ENCODE measurements at places on chromosomes 5 and 9.

DNA sequence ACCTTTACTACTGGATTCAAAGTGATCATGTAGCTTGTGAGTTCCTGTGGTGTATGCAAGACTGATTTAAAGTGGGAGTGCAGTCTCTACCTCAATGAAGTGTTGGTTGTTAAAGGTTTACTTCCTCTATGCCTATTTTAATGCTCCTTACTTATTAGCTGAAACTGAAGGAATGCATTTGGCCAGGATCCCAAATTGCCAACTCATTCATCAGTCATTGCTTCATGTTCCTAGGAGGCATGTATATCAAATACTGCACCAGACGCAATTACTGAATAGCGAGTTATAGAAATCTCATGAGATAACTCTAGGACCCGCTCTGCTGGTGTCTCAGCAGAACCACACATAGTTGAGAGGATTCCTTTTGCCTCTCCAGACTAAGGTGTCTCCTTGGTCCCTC lies 143.0 kb upstream of the RPS23 start:
- no peak overlapping the region for H3K4me3 ChIP-seq
- no peaks in the 10 kb centered on the region for H3K36me3 ChIP-seq
- H3K4me1 ChIP-seq, result peaks cover 12% of the 10 kb centered on the region
- no peak for DNase-seq
- H3K27ac ChIP-seq, result no peak overlapping the region

GRCh38 chr9:68978066-68978465 lies 35.8 kb downstream of the PRKACG start:
- H3K27ac ChIP-seq, result no peak overlapping the region
- H3K4me3 ChIP-seq, result no peak overlapping the region
- no peaks in the 10 kb centered on the region for H3K27me3 ChIP-seq
- no peak for DNase-seq
- peaks cover 10% of the 10 kb centered on the region for H3K4me1 ChIP-seq

DNA sequence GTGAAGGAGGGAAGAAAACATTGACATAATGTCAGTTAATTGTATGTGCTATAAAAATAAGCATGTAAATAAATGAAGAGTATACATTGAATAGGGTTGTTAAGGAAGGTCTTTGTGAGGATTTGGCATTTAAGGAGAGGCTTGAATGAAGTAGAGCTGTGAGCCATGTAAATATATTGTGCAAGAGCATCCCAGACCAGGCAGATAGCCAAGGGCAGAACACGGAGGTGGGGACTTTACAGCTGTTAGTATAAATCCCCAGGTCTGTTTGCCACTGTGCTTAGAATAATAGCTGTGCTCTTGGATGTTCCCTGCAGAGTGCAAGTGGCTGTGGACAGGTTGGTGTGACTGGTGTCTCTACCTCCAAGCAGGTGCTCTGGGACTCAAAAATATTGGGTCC lies 211.7 kb downstream of the LRRC70 start:
- H3K4me1 ChIP-seq, result no peaks in the 10 kb centered on the region
- no peaks in the 10 kb centered on the region for H3K36me3 ChIP-seq
- H3K27ac ChIP-seq, result no peak overlapping the region
- no peak overlapping the region for H3K4me3 ChIP-seq

- H3K4me3 ChIP-seq, result no peak overlapping the region
- no peaks in the 10 kb centered on the region for H3K27me3 ChIP-seq
- H3K27ac ChIP-seq, result no peak overlapping the region
- H3K36me3 ChIP-seq, result no peaks in the 10 kb centered on the region
- no peaks in the 10 kb centered on the region for H3K4me1 ChIP-seq
These were observed 52.4 kb downstream of the RFX3 start for GRCh38 chr9:3473405-3473804.

- no peaks in the 10 kb centered on the region for H3K4me1 ChIP-seq
- no peaks in the 10 kb centered on the region for H3K36me3 ChIP-seq
These were observed 72.4 kb downstream of the NUDT12 start for GRCh38 chr5:103490030-103490739.

DNA sequence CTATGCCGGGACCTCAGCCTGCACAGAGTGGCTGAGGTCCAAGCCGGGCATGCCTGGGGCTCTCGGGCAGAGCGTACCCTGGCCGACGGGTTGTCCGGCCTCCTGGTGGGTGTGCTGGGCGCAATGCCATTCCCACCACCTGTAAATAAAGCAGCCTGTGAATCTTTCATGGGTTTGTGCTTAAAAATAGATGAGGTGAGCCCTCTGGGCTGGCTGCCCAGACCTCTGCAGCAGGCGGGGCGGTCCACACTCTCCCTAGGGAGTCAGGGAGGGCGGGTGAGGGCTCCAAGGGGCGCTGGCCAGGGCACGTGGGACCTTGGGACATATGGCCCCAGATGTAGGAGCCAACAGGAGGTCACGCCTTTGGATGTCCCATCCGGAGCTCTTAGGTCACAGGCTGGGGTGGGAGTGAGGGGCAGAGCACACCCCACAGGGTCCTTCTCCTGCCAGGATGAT lies 3.6 kb upstream of the AGPAT2 start:
- H3K27me3 ChIP-seq, result peaks cover 10% of the 10 kb centered on the region
- no peaks in the 10 kb centered on the region for H3K36me3 ChIP-seq
- peaks cover 3% of the 10 kb centered on the region for H3K4me1 ChIP-seq

Measured in endodermal cell (in vitro differentiated cells).